ENCODE measurements at places on chromosomes 5 and 9. TPM values are rescaled to one million over a fixed set of nuclear protein-coding genes. Genes with fewer than 3 reads are reported as not detected.

GRCh38 chr5:97575322-97575721 lies 392.3 kb upstream of the RIOK2 start:
- H3K27me3 ChIP-seq, result no peaks in the 10 kb centered on the region
- H3K36me3 ChIP-seq, result no peaks in the 10 kb centered on the region
- no peak overlapping the region for H3K4me3 ChIP-seq
- no peak for DNase-seq
- H3K27ac ChIP-seq, result no peak overlapping the region

GRCh38 chr5:150458802-150459557 lies 9.4 kb upstream of the RPS14 start:
- DNase-seq, result peak; percentile 74
- no peaks in the 10 kb centered on the region for H3K27me3 ChIP-seq
- H3K4me3 ChIP-seq, result peak overlapping the region; percentile 32
- H3K4me1 ChIP-seq, result peaks cover 42% of the 10 kb centered on the region
- H3K36me3 ChIP-seq, result no peaks in the 10 kb centered on the region

The SLC25A2 gene
- not detected for polyA plus RNA-seq

- DNase-seq, result no peak
- no peak overlapping the region for H3K27ac ChIP-seq
- H3K4me3 ChIP-seq, result no peak overlapping the region
- H3K36me3 ChIP-seq, result no peaks in the 10 kb centered on the region
Measured at GRCh38 chr9:106704056-106704615, 158.8 kb upstream of the ZNF462 start.

DNA sequence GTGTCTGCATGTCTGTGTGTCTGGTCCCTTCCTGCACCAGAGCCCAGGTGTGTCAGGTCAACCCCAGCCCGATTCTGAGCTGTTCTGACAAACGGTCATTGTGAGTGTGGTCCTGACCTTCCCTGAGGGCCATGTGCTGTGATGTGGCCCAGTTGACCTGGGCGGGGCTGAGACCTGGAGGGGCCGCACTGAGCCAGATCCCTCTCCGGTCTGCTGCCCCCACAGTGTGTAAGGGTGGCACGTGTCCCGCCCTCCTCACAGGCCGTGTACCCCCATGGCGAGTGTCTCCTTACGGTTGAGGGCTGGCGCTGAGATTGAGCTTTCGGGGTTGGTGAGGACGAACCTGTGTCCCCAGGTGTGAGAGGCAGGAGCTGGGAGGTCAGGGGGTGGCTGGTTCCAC lies 136.5 kb downstream of the MRPL36 start:
- H3K27ac ChIP-seq, result no peak overlapping the region
- peaks cover 51% of the 10 kb centered on the region for H3K27me3 ChIP-seq
- peaks cover 10% of the 10 kb centered on the region for H3K4me1 ChIP-seq
- DNase-seq, result no peak
- no peak overlapping the region for H3K4me3 ChIP-seq

The MYMK gene
- polyA plus RNA-seq, result not detected

The PCDHA12 gene
- not detected for polyA plus RNA-seq

The DMRTA1 gene
- not detected for polyA plus RNA-seq

The DOCK8 gene
- polyA plus RNA-seq, result 41.5 TPM

Data from naive thymus-derived CD8-positive, alpha-beta T cell (primary cell).